ENCODE measurements at places on chromosomes 1 and 21.

DNA sequence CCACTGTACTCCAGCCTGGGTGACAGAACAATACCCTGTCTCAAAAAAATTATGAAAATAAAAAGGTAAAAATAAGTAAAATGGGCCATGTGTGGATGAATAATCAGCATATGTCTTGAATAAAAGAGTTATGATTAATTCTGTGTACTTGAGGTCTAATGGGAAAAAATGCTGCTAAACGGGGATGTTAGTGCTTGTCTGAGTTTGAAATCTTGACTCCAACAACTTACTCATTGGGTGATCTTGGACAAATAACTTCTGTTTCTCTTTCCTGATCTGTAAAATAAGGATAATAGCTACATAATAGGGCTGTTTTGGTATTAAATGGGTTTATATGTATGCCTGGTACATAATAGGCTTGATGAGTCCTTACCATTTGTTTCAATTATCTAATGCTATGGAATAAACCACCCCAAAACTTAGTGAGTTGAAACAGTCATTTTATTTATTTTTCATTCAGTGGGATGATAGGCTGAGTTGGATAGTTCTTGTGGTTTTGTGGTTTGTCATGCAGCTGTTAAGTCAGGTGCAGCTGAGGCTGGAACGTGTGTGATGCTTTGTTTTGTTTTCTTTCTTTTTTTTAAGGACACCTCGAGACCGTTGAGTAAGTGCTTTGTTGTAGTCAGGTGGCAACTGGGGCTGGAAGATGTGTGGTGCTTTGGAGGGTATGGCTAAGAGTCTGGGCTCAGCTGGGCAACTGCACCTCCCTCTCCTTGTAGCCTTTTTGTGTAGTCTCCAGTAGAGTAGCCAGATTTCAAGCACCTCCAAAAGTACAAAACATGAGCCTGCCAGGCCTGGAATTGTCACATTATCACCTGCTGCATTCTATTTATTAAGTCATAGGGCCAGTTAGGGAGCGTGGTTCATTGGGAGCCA lies 4.9 kb downstream of the MDM4 start:
- no peak for DNase-seq

GRCh38 chr1:179821524-179821923 lies 56.1 kb downstream of the TOR1AIP2 start:
- DNase-seq: no peak

- DNase-seq: no peak
Observed at GRCh38 chr1:78715181-78715661, 65.6 kb downstream of the IFI44 start.

GRCh38 chr1:43472087-43472462 lies 18.3 kb upstream of the HYI start:
- no peak for DNase-seq

- DNase-seq: no peak
Observed at GRCh38 chr1:162725301-162725837, 65.1 kb upstream of the HSD17B7 start.
